Daoy (cell line): ENCODE measurements at places on chromosomes 13 and 19.

DNA sequence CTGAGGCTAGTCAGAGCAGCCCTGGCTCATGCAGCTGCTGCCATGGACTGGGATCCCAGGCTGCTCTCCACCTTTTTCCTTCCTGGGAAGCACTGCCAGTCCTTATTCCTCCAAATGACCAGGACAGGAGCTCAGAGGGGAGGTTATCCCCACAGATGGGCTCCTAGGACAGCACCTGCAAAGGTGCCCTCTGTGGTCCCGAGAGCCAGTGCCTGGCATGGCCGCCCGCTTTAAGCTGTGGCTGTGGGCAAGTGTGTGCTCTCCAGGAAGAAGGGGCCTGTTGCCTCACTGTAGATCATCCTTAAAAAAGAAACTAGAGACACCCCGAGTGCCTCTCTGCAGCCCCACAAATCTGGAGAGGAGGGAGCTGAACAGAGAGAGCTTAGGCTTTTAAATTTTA lies 83.6 kb downstream of the C1QTNF9 start:
- no peak for DNase-seq

GRCh38 chr19:35704218-35704617 lies at the start of gene ZBTB32:
Gene ZBTB32 (plus strand): TSS chr19:35704558. CDS start chr19:35714627, 10,069 bp downstream.
- DNase-seq = peak; percentile 71

DNA sequence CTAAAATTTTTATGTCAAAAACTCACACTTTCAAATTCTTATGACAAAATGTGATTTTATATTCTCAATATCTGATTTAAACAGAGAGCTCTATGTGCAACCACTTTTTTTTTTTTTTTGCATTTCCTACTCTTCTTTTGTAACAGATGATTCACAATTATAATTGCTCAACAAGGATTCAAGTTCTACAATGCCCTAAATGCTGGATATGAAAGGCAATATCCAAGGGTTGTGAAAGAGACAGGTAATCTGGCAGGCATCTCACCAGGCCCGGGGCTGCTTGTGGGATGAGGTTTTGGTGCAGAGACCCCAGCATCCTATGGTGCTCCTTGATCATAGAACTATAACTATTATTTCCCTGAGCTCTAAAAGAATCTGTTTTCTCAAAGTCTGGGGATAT lies 363.6 kb upstream of the NBEA start:
- no peak for DNase-seq

DNA sequence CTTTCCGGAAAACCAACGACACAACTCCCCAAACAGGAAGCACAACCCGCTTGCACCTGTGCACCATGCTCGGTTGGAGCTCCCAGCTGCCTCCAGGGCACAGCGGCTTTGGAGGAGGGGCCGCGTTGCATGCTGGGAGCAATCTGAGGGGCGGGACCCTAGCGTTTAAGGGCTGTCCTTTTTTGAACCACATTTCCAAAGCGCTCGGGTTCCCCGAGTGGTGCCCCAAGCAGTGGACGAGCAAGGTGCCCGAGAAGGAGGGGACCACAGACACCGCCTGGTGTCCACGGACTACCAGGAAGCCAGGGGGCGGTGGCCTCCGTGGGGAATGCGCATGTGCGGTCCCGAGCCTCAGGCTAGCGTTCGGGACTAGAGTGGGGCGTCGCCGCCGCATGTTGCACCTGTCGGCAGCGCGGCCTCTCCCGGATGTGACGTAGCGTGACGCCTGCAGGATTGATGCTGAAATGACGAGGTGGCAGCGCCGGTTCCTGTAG lies 11.9 kb upstream of the ZNF57 start:
- DNase-seq = no peak

DNA sequence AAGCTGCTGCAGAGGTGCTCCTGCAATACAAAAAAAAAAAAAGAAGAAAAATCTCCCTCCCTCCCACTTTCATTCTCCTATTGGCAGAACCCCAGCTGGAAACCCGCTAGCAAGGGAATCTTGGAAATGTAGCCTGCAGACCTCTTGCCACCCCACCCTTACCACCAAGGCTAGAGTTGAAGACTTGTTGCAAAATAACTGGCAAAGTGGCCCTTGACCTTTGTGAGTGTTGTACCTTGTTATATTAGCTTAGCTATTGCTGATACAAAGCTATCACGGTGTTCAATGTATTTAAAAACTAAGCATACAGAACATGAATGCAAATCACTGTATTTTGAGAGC lies 57.5 kb upstream of the KCTD4 start:
- DNase-seq = no peak

DNA sequence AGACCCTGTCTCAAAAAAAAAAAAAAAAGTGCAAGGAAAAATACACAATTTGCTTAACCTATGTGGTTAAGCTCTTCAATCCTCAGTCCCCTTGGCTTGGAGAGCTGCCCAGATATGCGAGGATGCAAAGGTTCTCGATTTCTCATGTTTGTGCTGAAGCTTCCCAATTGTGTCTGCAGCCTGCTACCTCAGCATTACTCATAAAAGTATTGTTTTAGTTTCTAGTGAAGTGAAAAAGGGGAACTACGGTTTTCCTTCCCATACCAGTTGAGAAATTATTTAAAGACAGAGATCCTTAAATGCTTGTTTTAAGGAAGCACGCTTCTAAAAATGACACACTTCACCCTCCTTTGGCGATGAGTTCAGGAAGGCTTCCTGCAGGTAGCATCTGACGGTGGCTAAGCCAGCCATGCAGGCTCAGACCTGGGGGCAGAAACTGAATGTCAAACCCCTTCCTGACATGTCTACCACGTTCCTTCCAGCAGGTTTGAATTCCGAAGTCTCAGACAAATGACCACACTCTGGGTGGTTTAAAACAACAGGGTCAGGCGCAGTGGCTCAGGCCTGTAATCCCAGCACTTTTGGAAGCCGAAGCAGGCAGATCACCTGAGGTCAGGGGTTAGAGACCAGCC lies 47.9 kb downstream of the RUBCNL start:
- DNase-seq = peak; percentile 84

DNA sequence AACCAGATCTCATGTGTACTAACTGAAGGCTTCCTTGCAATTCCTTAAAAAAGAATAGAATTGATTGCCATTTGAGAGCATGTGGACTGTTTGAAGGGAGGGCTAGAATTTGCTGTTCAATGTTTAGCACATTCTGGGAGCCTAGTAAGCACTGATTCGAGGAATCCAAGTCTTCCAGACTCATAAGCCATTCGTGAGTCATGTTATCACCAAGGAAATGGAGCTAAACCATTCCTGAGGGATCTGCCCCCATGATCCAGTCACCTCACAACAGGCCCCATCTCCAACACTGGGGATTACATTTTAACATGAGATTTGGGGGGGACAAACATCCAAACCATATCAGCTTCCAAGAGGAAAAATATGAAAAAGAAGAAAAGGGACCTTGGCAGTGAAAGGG lies 276.4 kb downstream of the KCNRG start:
- DNase-seq = peak; percentile 12

- no peak for DNase-seq
Observed at GRCh38 chr13:113887700-113888201, 23.9 kb upstream of the GAS6 start.

- no peak for DNase-seq
Observed at GRCh38 chr19:33728141-33728540, 68.5 kb upstream of the KCTD15 start.

DNA sequence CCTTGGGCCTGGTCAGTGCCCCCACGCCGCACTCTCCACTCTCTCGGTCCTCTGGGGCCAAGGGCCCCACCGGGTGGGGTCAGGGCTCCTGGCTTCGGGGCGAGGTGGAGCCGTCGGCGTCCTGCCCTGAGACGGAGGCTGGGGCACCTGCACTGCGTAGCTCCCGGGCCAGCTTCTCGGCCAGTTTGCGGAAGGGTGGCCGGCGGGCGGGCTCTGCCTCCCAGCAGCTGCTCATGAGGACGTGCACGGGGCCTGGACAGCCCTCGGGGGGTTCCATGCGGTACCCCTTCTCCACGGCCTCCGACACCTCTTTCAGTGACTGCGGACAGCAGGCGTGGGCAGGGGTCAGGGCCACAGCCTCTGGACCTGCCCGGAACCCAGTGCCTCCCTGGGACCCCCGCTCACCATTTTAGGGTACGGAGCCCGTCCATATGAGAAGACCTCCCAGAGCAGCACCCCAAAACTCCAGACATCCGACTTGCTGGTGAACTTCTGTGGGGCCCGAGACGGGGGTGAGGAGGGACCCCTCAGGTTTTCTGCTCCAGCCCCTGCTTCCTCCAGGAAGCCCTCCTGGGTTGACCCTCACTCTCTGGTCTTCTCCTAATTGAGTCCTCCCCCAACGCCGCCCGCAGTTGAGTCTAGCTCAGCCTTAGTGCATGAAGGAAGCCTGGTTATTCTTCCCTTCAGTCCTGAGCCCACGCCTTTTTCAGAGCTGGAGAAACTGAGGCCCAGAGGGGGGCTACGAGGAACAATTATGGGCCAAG lies 6.3 kb upstream of the RAX2 start:
- peak; percentile 7 for DNase-seq

DNA sequence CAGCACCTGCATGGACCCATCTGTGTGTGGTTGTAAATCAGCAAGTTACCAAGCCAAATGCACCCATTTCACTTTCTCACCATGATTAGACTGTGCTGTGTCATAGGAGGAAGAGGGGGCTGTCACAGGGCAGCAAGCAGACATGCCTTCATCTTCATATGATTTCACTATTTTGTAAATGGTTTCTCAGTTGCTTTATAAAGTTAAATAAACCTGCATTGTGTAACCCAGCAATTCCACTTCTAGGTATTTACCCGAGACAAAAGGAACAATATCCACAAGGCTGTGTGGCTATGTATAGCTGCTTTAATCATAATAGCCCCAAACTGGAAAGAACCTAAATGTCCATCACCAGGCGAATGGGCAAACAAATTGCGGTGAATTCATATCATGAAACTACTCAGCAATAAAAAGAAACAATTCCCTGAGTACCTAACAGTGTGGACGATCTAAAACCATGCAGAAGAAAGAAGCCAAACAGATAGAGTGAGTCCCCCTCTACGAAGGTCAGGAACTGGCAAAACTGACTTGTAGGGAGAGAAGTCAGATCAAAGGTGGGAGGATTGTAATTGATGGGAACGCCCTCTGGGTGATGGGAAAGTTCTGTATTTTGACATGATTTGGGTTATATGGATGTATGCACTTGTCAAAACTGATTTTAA lies 185.4 kb downstream of the COL4A1 start:
- no peak for DNase-seq

DNA sequence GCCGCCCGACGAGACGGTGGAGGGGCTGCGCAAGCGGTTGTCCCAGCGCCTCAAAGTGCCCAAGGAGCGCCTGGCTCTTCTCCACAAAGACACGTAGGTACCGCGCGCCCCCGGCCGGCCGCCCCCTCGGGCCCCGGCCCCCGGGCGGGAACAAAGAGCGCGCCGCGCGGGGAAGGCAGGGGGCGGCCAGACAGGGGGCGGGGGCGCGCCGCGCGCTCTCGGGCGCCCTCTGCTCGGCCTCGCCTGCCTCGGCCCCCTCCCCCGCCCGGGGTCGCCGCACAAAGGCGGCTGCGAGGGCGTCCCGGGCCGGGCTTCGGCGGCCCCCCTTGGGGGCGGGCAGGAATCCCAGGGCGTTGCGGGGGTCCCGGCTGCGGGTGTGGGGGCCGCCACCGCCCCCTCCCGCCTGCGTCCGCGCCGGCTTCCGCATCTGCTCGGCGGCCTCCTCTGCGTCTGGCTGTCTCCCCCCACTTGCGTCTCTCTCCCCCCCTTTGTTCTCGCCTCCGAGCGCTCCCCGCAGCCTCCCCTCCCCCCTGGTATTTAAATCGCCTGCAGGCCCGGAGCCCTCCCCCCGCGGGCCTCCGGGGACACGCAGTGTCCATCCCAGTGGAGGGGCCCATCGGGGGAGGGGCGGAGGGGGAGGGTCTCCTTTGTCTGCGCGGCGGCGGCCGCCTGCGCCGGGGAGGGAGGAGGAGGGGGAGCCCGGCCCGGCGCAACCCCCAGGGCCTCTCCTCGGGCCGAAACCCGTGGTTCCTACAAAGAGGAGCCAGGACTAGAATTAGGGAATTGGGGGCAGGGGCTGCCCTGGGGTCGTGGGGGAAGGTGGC lies 2.3 kb downstream of the MIDN start:
- DNase-seq = peak; percentile 61

DNA sequence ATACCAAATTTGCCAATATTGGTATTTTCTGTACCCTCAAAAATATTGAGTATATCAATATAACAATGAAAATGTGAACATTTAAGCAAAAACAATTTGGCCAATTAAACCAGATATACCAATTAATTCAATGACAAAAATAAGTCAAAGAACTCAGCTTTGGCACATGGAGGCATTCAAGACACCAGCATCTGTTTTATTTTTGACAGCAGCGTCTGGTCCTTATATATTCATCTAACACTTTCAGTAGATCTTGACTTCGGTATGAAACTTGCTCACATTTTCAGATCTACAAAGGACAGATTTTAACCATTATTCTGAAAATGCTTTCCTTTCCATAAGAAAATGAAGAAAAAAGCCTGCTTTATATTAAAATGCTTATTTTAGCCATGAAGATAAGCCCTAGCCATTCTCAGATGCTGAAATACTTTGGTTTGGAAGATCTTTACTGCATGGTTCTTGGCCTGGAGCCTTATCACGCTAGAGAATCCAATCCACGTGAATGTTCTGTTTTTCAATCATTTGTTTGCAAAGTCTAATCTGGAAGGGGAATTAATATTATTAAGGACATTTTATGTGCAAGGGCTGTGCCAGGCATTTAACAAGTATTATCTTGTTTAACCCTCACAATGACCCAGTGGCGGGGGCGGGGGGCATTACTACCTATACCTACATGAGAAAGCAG lies 132.2 kb downstream of the DLEU7 start:
- no peak for DNase-seq

- DNase-seq = no peak
Observed at GRCh38 chr13:42071672-42072419, 23.4 kb downstream of the DGKH start.

GRCh38 chr19:7918615-7919421 lies 1.3 kb upstream of the SNAPC2 start:
- no peak for DNase-seq

DNA sequence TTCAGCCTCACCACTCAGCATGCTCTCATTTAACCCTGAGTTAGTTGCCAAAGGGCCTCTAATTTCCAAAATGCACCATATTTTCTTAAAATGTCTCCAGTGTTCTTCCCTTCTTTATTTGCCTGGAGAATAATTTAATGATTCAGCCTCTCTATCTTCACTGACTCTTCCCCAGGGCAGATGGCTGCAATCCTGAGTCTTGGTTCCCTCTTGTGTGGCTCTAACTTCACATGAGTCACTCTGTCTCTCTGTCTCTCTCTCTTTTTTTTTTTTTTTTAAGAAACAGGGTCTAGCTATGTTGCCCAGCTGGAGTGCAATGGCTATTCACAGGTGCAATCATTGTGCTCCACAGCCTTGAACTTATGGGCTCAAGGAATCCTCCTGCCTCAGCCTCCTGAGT lies 251.4 kb downstream of the VWA8 start:
- DNase-seq = no peak

DNA sequence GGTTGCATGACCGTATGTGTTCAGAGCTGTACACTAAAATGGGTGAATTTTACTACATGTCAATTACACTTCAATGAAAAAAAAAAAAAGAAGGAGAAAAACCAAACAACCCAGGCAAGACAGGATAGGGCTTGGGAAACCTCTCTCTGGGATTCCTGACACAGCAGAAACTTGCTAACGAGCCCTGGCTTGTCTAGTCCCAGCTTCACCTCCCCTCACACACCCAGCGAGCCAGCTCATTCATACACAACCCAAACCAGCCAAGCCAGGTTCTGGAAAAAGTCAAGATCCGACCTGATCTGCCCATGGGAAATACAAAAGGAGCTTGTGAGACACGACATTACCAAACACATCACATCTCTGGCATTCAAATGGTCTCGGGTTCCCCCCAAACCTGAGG lies 3.7 kb upstream of the TECR start:
- DNase-seq = no peak

GRCh38 chr19:58154287-58154678 lies 3.7 kb upstream of the ZNF329 start:
- peak; percentile 14 for DNase-seq

GRCh38 chr13:28408235-28408848 lies 86.6 kb downstream of the FLT1 start:
- DNase-seq = no peak
